Naive thymus-derived CD8-positive, alpha-beta T cell (primary cell): ENCODE measurements at places on chromosomes 7 and 10. TPM values are rescaled to one million over a fixed set of nuclear protein-coding genes. Genes with fewer than 3 reads are reported as not detected.

DNA sequence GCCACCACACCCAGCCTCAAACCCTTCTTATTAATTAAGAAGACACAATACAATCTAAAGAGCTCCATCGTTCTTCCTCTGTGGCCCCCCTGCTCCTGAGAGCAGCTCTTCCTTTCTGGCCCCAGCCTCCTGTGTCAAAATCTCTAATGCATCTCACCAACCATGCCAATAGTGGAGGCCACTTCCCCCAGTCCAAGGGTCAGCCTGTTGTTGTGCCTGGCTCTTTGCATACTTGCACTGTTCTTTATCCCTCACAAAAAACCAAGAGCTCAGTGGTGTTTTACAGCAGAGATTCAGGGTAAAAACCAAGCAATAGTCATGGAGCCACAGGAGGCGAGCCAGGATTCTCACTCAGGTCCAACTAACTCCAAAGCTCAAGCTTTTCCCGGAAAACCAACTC lies 190.2 kb downstream of the GFRA1 start:
- no peak for DNase-seq

- DNase-seq, result no peak
Observed at GRCh38 chr10:52472406-52473146, 158.5 kb downstream of the DKK1 start.

GRCh38 chr10:69151984-69152383 lies 28.0 kb downstream of the VPS26A start:
- DNase-seq, result no peak

DNA sequence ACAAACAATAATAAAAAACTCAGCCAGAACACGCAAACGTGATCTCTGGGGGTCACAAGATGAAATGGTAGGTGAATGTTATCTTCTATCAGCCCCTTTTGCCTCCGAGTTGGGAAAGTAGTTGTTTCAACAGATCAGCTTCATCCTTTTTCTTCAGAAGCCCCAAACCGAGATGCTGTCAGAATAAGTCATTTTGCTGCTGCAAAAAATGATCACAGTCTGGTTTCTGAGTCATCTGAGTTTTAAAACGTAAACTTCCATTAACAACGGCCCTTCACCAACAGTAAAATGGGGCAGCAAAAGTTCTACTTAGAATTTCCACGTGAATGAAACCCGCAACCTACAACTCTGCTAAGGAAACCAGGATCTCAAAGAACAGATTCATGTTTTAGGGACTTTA lies 44.9 kb downstream of the JCAD start:
- DNase-seq, result no peak

- DNase-seq, result no peak
Observed at GRCh38 chr10:93580828-93581227, 14.4 kb downstream of the FFAR4 start.

DNA sequence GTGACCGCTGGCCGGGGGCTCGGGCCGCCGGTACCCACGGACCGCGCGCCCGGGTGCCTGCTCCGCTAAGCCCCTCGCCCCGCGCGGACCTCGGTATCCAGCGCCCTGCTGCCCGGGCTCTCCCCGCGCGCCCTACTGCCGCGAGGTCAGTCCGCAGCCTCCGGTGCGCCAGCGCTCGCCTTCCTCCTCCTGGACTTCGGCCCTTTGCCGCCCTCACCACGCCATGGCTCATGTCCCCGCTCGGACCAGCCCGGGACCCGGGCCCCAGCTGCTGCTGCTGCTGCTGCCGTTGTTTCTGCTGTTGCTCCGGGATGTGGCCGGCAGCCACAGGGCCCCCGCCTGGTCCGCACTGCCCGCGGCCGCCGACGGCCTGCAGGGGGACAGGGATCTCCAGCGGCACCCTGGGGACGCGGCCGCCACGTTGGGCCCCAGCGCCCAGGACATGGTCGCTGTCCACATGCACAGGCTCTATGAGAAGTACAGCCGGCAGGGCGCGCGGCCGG lies 483 bp downstream of the GDF10 start:
- DNase-seq, result no peak

DNA sequence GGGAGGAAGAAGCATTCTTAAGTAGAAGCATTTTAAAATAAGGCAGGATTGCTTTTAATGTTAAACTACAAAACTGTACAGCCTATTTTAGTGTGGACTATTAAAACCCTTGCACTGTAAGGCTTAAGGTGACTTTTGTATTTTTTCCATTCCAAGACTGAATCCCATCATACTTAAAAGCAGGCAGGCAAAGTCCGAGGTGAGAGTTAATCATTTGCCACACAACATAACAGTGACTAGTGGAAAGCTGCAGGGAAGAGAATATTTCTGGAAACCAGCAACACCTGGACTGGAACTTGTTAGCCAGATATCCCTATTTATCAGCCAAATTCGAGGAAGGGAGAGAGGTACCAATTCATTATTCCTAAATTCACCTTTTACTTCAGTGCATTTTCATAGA lies 3.5 kb downstream of the PRR15 start:
- DNase-seq, result no peak

- DNase-seq, result no peak
Observed at GRCh38 chr10:124916098-124916584, 25.8 kb upstream of the ZRANB1 start.

GRCh38 chr7:149133028-149133710 lies 7.0 kb upstream of the ZNF425 start:
- no peak for DNase-seq

DNA sequence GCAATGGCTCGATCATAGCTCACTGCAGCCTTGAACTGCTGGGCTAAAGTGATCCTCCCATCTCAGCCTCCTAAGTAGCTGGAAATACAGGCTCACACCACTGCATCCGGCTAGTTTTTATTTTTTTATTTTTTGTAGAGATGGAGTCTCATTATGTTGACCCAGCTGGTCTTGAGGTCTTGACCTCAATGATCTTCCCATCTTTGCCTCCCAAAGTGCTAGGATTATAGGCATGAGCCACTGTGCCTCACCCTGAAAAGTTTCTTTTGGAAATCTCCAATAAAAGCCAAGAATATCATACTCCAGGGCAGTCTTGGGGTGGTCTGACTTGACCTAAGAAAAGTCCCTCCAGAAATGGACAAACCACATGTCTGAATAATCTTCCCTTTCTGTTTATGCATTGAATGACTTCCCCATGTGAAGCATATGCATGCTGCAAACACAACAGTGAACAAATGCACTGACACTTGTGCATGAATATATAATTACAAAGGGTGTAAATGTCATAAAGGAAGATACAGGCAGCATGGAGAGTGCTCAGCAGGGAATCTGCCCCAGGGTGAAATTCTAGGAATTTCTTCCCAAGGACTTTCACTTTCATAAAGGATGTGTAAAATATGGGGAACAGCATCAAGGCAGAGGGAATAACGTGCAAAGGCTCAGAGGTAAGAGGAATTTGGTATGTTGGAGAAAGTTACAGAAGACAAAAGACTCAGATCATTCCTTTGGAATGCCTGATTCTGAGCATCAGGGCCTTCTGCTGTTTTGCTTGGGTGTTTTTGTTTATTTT lies 142.4 kb upstream of the LYZL1 start:
- DNase-seq, result no peak

DNA sequence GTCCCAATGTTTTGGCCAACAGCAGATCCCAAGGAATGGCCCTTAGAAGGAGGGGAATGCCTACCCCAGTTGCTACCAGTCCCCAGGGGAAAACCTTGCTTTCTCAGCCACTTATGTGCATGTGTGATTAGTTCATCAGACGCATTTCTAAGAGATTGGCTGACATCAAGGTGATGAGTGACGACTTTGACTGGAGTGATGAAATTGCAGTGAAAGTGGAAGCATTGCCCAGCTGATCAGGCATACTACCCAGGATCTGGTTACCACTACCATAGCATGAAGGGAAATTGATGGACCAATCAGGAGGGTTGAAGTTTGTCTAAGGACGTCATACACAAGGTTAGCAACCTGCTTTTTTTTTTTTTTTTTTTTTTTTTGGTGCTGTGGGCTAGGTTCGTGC lies 90.3 kb upstream of the ELMO1 start:
- DNase-seq, result no peak

DNA sequence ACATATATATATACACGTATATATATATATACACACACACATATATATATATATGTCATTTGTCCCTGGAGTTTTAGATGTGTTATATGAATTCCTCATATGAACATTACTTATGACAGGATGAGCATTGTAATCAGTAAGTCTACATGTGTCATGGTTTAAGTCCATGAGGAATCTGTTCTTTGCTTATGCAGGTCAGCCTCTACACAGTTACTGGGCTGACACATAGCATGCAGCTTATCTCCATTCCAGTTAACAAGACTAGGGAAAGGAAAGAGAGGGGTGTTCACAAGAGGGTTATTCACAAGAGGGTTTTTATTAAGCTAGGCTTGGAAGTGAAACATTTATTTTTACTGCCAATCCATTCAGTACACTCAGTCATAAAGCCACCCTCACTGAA lies 226.7 kb downstream of the SNX13 start:
- no peak for DNase-seq

DNA sequence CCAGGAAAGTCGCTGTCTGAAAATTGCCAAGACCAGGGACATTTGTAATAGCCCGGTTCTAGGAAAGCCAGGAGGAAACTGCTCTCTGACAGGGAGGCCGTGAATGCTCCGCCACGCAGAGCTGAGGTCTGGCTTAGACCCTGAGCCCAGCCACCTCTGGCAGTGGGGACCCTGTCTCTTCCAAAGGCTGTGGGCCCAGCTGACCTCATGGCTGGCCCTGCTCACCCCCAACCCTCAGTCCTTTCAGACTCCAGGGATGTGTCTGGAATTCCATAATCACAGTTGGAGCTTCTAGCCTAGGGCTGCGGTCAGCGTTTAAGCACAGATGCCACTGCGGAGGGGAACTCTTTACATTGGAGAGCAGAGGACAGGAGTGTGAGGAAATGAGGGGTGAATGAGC lies 6.6 kb upstream of the VIPR2 start:
- no peak for DNase-seq

- no peak for DNase-seq
Observed at GRCh38 chr7:34430456-34430855, 227.6 kb upstream of the NPSR1 start.

GRCh38 chr7:18221377-18222293 lies 194.0 kb upstream of the PRPS1L1 start:
- no peak for DNase-seq

DNA sequence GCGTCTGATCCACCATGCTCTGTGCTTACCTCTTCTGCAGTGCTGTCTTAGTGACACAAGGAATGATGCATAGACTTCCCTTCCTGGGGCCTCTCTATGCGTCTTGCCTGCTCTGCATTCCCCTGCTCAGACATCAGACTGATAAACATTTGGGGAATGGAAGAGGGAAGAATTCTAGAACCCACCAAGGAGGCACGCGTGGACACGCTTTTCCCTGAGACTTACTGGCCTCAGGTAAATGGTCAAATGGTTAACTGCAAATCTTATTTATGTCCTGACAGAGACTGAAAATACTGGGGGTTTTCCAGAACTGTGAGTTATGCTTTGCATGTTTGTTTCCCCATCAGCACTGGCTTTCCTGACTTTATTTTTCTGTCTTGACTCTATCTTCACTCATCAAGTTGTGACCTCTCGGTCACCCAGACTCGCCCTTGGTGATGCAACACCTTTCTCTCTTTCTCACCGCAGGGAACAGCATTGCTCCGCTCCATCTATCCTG lies 285.9 kb upstream of the FZD8 start:
- no peak for DNase-seq

DNA sequence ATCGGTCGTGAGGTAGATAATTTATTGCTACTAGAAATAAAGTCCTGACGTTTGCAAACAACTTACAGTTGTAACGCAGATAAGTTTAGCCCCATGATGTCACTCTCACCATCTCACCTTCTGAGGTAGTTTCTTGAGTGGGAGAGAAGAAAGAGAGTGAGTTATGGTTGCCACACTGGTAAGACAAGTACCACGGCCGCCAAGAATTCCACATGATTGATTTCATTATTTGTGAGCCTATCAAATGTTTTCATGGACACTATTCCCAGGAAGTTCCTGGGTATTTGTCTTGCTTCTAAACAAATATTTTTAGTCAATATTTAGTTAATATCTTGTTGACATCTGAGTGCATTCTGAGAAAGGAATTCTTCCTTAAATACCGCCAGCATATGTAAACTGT lies 339.4 kb upstream of the KIAA1217 start:
- no peak for DNase-seq

- DNase-seq, result no peak
Observed at GRCh38 chr10:10685566-10685965, 332.1 kb upstream of the CELF2 start.

GRCh38 chr7:122148081-122148480 lies 4.0 kb upstream of the AASS start:
- no peak for DNase-seq

DNA sequence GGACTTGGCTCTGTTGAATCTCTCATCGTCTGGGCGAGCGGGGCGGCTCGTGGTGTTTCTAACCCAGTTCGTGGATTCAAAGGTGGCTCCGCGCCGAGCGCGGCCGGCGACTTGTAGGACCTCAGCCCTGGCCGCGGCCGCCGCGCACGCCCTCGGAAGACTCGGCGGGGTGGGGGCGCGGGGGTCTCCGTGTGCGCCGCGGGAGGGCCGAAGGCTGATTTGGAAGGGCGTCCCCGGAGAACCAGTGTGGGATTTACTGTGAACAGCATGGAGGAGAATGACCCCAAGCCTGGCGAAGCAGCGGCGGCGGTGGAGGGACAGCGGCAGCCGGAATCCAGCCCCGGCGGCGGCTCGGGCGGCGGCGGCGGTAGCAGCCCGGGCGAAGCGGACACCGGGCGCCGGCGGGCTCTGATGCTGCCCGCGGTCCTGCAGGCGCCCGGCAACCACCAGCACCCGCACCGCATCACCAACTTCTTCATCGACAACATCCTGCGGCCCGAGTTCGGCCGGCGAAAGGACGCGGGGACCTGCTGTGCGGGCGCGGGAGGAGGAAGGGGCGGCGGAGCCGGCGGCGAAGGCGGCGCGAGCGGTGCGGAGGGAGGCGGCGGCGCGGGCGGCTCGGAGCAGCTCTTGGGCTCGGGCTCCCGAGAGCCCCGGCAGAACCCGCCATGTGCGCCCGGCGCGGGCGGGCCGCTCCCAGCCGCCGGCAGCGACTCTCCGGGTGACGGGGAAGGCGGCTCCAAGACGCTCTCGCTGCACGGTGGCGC lies at the start of gene EN2:
TSS of gene EN2 (plus strand) at position 19 of the 767 bp plus-strand sequence. CDS start at position 268, 249 bp downstream.
- DNase-seq, result no peak

The NOS3 gene
- 1.7 TPM for total RNA-seq

The SFTPA2 gene
- not detected for total RNA-seq

The SFTPA1 gene
- total RNA-seq, result not detected

The ZNF655 gene
- total RNA-seq, result 179 TPM

The EN2 gene
- not detected for total RNA-seq

The APBB1IP gene
- total RNA-seq, result 102 TPM

The TDRD1 gene
- total RNA-seq, result 0.18 TPM

The FGL2 gene
- total RNA-seq, result 6.1 TPM

The CALHM1 gene
- total RNA-seq, result not detected

The KLLN gene
- 1.4 TPM for total RNA-seq

The CRYGN gene
- total RNA-seq, result 1.2 TPM

The AHR gene
- total RNA-seq, result 13.5 TPM
